ENCODE measurements at places on chromosomes 4 and X. TPM values are rescaled to one million over a fixed set of nuclear protein-coding genes. Genes with fewer than 3 reads are reported as not detected.

The PTPN13 gene
- 23.5 TPM for total RNA-seq

The TLL1 gene
- 16.8 TPM for total RNA-seq

The SLIT2 gene
- total RNA-seq, result 16.0 TPM

The ADH7 gene
- total RNA-seq, result not detected

The TBC1D9 gene
- total RNA-seq, result 60.3 TPM

The CT45A1 gene
- not detected for total RNA-seq

The LDOC1 gene
- 5.2 TPM for total RNA-seq

The ODAPH gene
- total RNA-seq, result not detected

The DMD gene
- 27.7 TPM for total RNA-seq

The XAGE2 gene
- not detected for total RNA-seq

The DOK7 gene
- total RNA-seq, result not detected

The MCF2 gene
- total RNA-seq, result 0.38 TPM

The RHOXF1 gene
- total RNA-seq, result not detected

The GYPA gene
- total RNA-seq, result not detected

The CSAG3 gene
- total RNA-seq, result not detected

The DGAT2L6 gene
- total RNA-seq, result not detected

The PF4V1 gene
- total RNA-seq, result not detected

The EVC2 gene
- 20.2 TPM for total RNA-seq

The C4orf51 gene
- not detected for total RNA-seq

The NOX1 gene
- total RNA-seq, result not detected

The TLR6 gene
- 5.0 TPM for total RNA-seq

The HAND2 gene
- 11.7 TPM for total RNA-seq

The HDX gene
- 13.2 TPM for total RNA-seq

The FGFRL1 gene
- 67.8 TPM for total RNA-seq

The TRIM61 gene
- 1.4 TPM for total RNA-seq

The KCND1 gene
- total RNA-seq, result 2.0 TPM

The CENPVL2 gene
- total RNA-seq, result not detected

The CXCR3 gene
- not detected for total RNA-seq

The TENM3 gene
- 47.2 TPM for total RNA-seq

The PSAPL1 gene
- 0.48 TPM for total RNA-seq
